HepG2 (cell line): ENCODE measurements at places on chromosomes 3 and 15.

DNA sequence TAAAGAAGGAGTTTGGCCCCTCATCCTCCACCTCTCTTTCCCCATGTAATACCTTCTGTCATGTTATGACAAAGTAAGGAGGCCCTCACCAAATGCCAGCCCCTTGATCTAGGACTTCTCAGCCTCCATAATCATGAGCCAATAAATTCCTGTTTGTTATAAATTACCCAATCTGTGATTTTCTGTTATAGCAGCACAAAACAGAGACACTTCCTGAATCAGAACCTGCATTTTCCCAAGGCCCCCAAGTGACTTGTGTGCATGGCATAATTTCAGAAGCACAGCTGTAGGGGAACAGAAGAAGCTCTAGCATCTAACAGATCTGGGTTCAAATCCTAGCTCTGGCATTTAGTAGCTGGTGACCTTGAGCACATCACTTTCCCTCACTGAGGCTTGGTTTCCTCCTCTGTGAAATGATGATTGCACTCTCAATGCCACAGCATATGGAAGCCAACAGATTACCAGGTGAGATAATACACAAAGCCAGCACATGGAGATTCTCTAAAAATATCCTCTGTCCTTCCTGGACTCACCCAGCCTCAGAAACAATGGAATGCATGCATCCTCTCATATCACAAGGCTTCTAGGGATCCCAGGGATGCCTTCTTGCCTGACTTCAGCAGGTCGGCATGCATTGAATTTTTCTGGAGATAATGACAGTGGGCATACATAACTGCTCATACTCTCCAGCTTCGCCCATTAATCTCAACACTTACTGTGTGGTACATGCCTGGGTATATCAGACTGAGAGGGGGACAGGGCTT lies 26.3 kb downstream of the TLNRD1 start:
- H3K4me1 ChIP-seq = 0 out of 2 replicates have a peak, but pooled peaks cover 10% of the 10 kb centered on the region
- no peak overlapping the region for H3K27ac ChIP-seq
- DNase-seq = no peak

DNA sequence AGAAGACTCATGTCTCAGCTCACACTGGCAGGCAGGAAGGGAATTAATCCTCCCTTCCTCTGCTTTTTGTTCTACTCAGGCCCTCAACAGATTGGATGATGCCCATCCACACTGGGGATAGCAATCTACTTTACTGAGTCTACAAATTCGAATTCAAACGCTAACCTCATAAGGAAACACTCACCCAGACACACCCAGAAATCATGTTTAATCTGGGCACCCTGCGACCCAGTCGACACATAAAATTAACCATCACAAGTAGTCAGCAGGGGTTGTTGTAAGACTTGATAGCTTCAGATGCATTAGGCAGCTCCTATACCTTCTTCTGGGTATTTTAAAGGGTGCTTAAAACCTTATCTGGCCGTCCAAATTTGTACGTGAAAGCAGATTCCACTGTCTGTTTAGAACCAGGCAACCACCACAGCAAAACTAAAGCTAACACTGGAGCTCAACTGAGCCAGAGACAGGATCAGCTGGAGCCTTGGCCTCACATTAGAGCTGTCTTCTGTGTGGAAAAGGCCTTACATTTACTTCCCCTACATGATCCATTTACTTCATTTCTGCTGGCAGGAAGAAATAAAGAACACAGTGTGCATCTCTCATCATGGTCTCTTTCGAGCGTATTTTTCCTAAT lies 407.3 kb upstream of the PPP2R3A start:
- no peaks in the 10 kb centered on the region for H3K27me3 ChIP-seq
- H3K36me3 ChIP-seq = no peaks in the 10 kb centered on the region
- no peaks in the 10 kb centered on the region for H3K4me1 ChIP-seq
- no peak for DNase-seq
- H3K4me3 ChIP-seq = no peak overlapping the region

- no peaks in the 10 kb centered on the region for H3K36me3 ChIP-seq
- H3K4me3 ChIP-seq = no peak overlapping the region
- H3K4me1 ChIP-seq = peaks cover 19% of the 10 kb centered on the region
- no peak overlapping the region for H3K27ac ChIP-seq
Measured at GRCh38 chr3:115758076-115758763, 134.9 kb downstream of the GAP43 start.

DNA sequence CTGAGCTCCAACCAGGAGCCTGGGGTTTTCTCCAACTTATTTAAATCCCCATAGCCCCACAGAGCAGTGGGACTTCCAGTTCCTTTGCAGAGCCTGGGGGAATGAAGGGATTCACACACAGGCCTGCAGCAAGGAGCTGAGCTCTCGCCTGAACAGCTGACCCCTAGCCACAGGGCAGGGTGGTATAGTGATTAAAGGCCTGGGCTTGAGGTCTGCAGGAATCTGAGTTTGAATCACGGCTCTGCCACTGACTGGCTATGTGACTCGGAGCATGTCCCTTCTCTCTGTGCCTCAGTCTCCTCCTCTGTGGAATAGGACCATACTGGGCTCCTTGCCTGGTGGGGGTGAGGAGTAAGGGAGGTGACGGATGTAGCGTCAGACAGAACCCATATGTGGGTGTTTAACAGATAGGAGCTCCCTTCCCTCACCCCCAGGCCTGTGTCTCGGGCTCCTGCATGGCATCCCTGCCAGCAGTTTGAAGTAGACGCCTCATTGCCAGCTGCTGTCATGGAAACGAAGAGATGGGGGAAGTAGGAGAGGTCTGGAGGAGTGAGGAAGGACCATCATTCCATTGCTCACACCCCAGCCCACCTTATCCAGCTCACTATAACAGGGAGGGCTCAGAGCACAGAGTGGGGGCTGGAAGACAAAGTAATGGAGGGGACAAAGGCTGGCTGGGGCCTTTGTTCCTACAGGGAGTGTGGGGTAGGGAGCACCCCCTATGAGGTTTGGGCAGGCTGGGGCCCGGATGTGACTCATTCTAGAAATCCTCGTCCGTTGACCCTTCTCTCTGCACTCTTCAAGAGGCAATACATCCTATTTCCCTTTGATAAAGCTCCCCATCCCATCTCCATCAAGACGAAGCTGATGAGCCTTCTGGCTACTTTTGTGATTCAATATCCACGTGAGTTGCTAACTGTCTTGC lies 14.8 kb downstream of the HRH1 start:
- H3K27ac ChIP-seq = no peak overlapping the region
- no peak overlapping the region for H3K4me3 ChIP-seq
- no peaks in the 10 kb centered on the region for H3K36me3 ChIP-seq
- no peak for DNase-seq
- H3K27me3 ChIP-seq = peaks cover 3% of the 10 kb centered on the region
- no peaks in the 10 kb centered on the region for H3K4me1 ChIP-seq

- H3K4me3 ChIP-seq = no peak overlapping the region
- no peaks in the 10 kb centered on the region for H3K27me3 ChIP-seq
- no peak for DNase-seq
- H3K4me1 ChIP-seq = peaks cover 17% of the 10 kb centered on the region
- no peak overlapping the region for H3K27ac ChIP-seq
- H3K36me3 ChIP-seq = no peaks in the 10 kb centered on the region
Measured at GRCh38 chr3:155641956-155642355, 102.9 kb downstream of the PLCH1 start.

- DNase-seq = no peak
- no peak overlapping the region for H3K27ac ChIP-seq
- H3K36me3 ChIP-seq = no peaks in the 10 kb centered on the region
Measured at GRCh38 chr15:53525894-53526293, 233.6 kb downstream of the WDR72 start.

DNA sequence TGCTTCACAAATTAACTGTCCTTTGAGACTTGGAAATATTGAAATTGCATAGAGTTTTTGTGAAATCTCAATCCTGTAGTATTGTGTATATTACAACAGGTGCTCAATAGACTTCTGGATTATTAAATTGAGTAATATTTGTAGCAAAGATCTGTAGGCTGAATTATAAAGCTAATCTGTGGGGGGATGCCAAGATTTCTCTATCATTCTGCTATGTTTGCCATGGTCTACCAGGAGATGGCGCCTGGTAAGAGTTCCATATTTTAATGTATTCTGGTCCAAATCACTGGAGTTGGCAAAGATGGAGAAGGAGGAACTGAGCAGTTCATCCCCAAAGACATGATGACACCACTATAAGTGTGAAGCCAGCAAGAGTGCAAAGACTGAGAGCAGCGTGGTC lies 340.9 kb upstream of the TPRG1 start:
- no peaks in the 10 kb centered on the region for H3K27me3 ChIP-seq
- H3K4me3 ChIP-seq = no peak overlapping the region
- peaks cover 9% of the 10 kb centered on the region; the same call in 1 of the 2 replicates for H3K4me1 ChIP-seq

GRCh38 chr3:15331606-15332404 lies 581 bp downstream of the SH3BP5 start:
- H3K27me3 ChIP-seq = peaks cover 8% of the 10 kb centered on the region; the same call in 1 of the 2 replicates
- H3K4me3 ChIP-seq = peak overlapping the region; percentile 61
- DNase-seq = no peak
- peaks cover 10% of the 10 kb centered on the region for H3K4me1 ChIP-seq
- H3K27ac ChIP-seq = no peak overlapping the region

- H3K27me3 ChIP-seq = no peaks in the 10 kb centered on the region
- H3K4me1 ChIP-seq = peaks cover 87% of the 10 kb centered on the region
- peak; percentile 67 for DNase-seq
- no peaks in the 10 kb centered on the region for H3K36me3 ChIP-seq
- H3K4me3 ChIP-seq = peak overlapping the region; percentile 86
Measured at GRCh38 chr15:63048776-63049665, 6.5 kb downstream of the TPM1 start.

GRCh38 chr3:194832346-194833104 lies 146.8 kb downstream of the FAM43A start:
- DNase-seq = no peak
- H3K27ac ChIP-seq = no peak overlapping the region
- H3K4me1 ChIP-seq = no peaks in the 10 kb centered on the region
- H3K27me3 ChIP-seq = peaks cover 36% of the 10 kb centered on the region; the same call in 1 of the 3 replicates
- no peak overlapping the region for H3K4me3 ChIP-seq

DNA sequence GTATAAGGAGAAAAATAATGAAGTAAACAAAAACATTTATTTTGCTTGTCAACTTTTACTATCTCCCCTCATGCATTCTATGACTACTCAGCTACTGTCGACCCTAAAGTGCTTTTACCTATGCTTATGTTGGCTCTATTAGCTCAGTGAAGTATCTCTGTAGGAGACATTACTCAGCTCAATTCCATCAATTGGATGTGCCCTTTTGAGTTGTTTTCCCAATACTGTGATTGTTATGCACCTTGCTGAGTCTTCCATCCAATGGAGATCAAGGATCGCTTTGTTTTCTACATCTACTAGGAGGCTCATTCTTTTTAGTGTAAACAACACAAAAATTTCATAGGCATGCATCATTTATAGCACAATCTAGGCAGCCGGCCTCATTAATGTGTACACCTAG lies 403.8 kb upstream of the ARL6 start:
- H3K27me3 ChIP-seq = no peaks in the 10 kb centered on the region; the same call in 1 of the 2 replicates
- H3K4me1 ChIP-seq = no peaks in the 10 kb centered on the region
- no peak overlapping the region for H3K4me3 ChIP-seq
- DNase-seq = no peak

- H3K4me1 ChIP-seq = no peaks in the 10 kb centered on the region
- no peak overlapping the region for H3K27ac ChIP-seq
- DNase-seq = no peak
- H3K27me3 ChIP-seq = no peaks in the 10 kb centered on the region
- H3K36me3 ChIP-seq = no peaks in the 10 kb centered on the region
Measured at GRCh38 chr15:81211376-81211775, 14.7 kb downstream of the IL16 start.

GRCh38 chr3:157868196-157868595 lies 238.0 kb downstream of the SHOX2 start:
- no peak overlapping the region for H3K27ac ChIP-seq
- H3K4me3 ChIP-seq = no peak overlapping the region
- H3K27me3 ChIP-seq = no peaks in the 10 kb centered on the region
- H3K36me3 ChIP-seq = no peaks in the 10 kb centered on the region
- no peaks in the 10 kb centered on the region for H3K4me1 ChIP-seq

DNA sequence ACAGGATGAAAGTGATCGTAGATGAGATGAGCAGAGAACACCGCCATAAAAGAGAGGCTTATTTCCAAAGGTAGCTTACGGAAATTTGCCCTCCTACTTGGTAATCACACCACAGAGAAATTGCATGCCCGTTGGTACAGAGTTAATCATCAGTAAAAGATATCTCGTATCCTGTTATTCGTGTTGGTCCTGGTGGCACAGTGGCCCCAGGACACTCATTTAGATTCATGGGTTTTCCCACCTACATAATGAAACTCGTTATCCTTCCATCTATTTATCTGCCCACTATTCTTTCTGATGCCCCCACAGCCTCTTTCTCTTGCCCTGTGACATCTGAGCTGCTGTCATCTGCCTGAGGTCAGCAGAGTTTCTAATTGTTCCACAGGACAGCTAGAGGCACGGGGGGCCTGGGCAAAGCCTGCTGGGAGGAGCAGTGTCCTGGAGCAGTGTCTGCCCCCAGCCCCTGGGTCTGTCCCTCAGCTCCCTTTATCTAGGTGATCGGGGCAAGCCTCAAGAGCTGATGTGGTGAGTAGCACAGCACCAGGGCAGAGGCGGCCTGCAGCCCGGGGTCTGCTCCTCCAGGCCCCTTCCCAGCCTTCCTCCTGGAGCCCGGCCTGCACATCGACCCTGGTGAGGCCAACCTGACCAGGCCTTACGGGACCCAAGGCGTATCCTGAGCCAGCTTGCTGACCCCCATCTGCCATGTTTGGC lies 42.2 kb downstream of the PXYLP1 start:
- no peak for DNase-seq
- H3K27ac ChIP-seq = no peak overlapping the region
- H3K36me3 ChIP-seq = no peaks in the 10 kb centered on the region
- H3K4me3 ChIP-seq = no peak overlapping the region

DNA sequence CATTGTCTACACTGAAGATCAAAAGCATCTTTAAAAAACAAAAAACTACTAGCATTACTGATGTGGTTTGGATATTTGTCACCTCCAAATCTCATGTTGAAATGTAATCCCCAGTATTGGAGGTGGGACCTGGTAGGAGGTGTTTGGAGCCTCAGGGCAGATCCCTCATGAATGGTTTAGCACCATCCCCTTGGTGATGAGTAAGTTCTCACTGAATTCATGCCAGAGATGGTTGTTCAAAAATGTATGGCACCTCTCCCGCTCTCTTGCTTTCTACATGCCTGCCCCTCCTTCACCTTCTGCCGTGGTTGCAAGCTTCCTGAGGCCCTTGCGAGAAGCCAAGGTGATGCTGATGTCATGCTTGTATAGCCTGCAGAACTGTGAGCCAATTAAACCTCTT lies 136.6 kb upstream of the FHIT start:
- no peaks in the 10 kb centered on the region for H3K36me3 ChIP-seq
- H3K4me3 ChIP-seq = no peak overlapping the region
- H3K27me3 ChIP-seq = no peaks in the 10 kb centered on the region
- no peak for DNase-seq
- H3K4me1 ChIP-seq = no peaks in the 10 kb centered on the region

- no peaks in the 10 kb centered on the region; the same call in 2 of the 3 replicates for H3K27me3 ChIP-seq
- no peaks in the 10 kb centered on the region for H3K36me3 ChIP-seq
- H3K4me1 ChIP-seq = peaks cover 20% of the 10 kb centered on the region
- no peak for DNase-seq
- no peak overlapping the region for H3K27ac ChIP-seq
Measured at GRCh38 chr3:197317250-197317963, 19.0 kb upstream of the DLG1 start.

GRCh38 chr3:32882603-32883025 lies 64.8 kb downstream of the TRIM71 start:
- DNase-seq = no peak
- no peaks in the 10 kb centered on the region for H3K27me3 ChIP-seq
- no peak overlapping the region for H3K27ac ChIP-seq
- H3K36me3 ChIP-seq = peaks cover 81% of the 10 kb centered on the region
- H3K4me3 ChIP-seq = no peak overlapping the region

GRCh38 chr3:99126316-99126715 lies 224.8 kb upstream of the DCBLD2 start:
- H3K4me1 ChIP-seq = no peaks in the 10 kb centered on the region
- no peaks in the 10 kb centered on the region for H3K27me3 ChIP-seq
- no peak overlapping the region for H3K4me3 ChIP-seq
- H3K36me3 ChIP-seq = no peaks in the 10 kb centered on the region
- DNase-seq = no peak
